HL-60 (cell line): ENCODE measurements at places on chromosomes 1 and 21.

GRCh38 chr1:82483146-82483545, 682.4 kb downstream of the ADGRL2 start:
- DNase-seq, result no peak

DNA sequence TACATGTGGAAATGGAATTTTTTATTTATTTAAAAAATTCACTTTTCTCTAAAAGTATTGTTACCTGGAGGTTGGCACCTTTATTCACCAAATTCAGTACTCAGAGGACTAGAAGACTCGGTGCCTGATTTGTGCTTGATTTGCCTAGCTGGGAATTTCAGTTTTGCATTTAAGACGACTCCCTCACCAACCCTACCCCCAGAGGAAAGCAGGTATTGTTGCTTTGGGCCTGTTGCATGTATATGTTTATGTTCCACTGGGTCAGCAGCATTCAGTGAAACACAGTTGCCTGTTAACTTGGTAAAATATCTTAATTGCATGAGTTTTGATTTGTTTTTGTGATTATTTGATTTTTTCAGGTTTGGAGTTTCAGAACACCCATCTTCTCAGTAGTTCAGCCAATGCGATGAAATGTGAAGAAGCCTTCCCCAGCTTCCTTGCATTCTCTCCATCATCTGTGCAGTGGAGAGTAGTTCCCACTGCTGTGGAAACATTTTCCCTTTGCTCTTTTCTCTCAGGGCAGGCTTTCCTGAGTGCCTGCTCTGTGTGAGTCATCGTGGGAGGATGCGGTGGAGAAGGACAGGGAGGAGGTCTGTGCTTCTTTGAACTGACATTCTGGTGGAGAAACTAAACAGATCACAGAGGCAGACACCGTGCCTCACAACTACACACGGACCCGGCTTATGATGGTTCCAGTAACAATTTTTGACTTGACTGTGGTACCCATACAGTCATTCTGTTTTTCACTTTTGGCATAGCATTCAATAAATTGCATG, 6.4 kb downstream of the ADARB1 start:
- no peak for DNase-seq

GRCh38 chr1:30779294-30780071, 21.9 kb upstream of the LAPTM5 start:
- DNase-seq, result peak; percentile 60

DNA sequence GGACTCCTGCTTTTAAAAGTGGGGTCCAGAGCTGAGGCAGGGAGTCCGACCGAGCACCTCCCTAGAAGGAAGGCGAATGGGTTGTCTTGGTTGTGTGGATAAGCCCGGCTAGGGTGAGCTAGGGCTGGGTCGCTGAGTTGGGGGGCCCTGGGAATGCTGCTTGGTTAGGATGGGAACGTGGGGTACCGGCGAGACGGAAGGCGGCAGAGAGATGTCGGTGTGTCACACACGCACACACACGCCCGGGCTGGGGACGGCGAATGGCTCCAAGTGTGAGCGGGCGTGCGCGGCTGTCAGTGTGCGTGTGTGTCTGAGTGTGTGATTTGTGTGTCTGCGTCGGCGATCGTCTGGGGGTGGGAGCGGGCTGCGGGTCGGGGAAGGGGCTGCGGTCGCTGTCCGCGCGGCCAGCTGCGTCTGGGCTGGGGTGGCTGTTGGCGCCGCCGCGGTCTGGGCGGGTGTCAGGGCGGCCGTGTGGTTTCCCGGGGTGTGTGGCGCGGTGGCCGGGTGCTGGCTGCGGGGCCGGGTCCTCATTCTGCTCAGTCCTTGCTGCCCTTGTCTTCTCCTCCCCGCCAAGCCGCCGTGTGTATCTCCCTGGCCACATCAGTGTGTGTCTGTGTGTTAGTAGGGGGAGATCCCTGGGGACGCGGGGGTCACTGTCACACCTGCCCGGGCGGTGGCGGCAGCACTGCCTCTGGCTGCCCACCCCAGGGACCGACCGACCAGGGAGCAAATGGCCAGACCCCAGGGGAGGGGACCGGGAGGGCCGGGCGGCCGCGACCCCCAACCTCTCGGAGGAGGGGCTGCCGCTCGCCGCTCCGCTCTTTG, 1.1 kb downstream of the EFNA3 start:
- DNase-seq, result no peak

- DNase-seq, result no peak
Observed at GRCh38 chr1:234692966-234693580, 83.1 kb upstream of the IRF2BP2 start.

DNA sequence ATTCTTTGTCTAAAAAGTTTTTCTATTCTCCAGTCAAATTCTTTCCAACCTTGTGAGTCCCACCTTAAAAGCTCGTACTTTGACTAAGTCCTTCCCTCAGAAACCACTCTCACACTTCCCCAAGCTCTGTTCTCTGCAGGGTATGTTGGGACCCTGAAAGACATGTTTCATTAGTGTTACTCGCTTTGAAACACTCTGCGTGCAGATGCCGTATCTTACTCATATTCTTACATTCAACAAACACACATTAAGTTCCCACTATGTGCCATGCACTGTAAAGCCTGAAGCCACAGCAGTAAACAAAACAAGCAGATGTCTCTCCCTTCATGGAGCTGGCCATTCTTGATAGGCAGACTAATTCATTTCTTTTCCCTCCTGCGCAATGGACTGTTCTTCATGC, 229.7 kb downstream of the RERE start:
- no peak for DNase-seq

DNA sequence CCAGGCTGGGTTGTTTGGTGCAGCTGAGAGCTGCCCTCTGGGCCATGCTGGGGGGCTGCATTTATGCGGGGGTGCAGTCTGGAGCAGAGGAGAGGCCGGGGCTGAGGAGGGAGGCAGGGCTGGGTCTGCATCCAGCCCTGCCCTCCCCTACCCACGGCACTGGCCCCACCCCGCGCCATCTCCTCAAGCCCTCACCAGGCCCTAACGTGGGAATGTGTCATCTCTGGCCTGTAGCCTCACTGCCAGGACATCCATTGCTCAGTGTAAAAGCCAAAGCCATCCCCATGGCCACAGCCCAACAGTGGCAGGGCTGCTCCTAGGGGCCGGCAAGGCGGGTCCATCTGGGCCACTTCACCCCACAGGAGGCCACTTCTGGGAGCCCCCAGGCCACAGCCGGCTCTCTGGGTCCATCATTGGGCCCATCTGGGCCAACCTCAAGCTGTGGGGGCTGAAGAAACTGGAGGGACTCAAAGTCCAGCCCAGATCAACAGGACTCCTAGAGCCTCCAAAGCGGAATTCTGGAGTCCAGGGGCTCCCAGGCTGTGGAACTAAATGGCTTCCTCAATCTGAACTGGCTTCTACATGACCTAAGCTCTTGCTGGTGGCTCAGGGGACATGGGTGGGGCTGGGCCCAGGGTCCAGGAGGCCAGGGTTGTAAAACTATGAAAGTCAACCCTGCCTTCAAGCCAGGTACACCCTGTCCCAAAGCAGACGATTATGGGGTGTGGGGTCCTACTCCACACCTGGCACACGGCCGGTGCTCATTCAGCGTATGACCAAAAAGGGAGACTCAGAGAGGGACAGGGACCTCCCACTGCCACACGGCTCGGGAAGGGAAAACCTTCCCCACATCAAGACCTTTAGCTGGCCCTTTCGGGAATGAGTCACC, 32.6 kb downstream of the RUNX3 start:
- DNase-seq, result no peak

DNA sequence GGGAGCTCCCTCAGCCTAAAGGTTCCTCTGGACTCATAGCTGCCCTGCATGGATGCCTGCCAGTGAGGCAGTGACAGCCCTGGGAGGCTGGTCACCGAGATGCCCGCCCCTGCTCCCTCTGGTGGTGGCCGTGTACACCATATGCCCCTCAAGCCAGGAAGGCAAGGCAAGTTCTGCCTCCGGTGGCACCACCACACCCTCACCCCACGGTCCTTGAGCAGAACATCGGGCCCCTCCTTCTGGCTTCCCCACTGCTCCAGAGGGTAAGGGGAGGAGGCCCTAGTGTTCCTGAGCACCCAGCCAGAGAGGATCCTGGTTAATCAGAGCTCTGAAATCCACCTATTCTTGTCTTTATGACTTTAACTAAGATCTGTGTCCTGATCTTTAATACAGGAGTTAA, 1.5 kb upstream of the S100A14 start:
- peak; percentile 45 for DNase-seq

- DNase-seq, result no peak
Observed at GRCh38 chr1:68225781-68226180, 6.5 kb downstream of the WLS start.

- DNase-seq, result no peak
Observed at GRCh38 chr1:20848162-20848561, 61.1 kb upstream of the HP1BP3 start.

DNA sequence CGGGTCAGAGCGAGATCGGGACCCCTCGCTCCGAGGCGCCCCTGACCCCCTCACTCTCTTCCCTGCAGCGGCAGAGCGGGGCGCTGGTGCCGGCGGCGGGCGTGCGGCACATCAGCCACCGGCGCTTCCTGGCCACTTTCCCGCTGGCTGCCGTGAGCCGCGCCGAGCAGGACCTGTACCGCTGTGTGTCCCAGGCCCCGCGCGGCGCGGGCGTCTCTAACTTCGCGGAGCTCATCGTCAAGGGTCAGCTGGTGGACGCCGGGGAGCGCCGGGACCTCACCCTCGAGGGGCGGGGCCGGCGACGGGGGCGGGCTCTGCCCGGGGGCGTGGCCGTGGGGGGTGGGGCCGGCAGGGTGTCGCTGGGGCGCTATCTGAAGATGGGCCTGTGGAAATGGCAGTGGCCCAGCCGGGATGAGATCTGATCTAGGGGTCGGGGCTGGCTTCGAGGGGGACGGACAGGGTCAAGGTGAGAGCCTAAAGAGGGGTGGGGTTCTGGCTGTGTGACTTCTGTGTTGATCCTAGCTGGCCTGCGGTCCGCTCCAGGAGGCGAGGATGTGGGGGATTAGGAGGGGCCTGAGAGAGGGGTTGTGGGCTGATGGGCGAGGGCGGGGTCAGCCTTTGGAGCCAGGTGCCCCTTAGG, 23.6 kb downstream of the PTPRU start:
- DNase-seq, result no peak

GRCh38 chr1:107149946-107150345, 9.1 kb downstream of the NTNG1 start:
- DNase-seq, result no peak
